T-helper 1 cell (primary cell): ENCODE measurements at places on chromosomes 1 and 21.

DNA sequence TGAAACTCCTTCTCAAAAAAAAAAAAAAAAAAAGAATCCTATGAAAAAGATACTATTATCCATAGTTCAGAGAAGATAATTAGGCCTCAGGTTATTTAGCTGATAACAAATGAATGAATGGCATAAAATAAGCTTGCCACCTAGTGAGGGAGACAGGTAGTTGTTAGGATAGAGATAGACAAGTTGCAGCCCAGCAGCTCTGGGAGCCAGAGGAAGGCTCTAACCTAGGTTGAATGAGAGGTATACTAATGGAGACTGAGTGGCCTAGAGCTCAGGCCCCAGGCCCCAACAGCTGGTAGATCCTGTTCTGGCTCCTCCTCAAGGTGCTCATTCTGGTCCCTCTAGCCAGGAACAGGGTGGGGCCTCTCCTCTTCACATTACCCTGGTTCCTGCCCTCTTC lies 20.6 kb upstream of the RSPO1 start:
- DNase-seq = no peak

GRCh38 chr1:44243782-44244495 lies 30.7 kb downstream of the DMAP1 start:
- no peak for DNase-seq

GRCh38 chr1:119475866-119476439 lies 31.1 kb upstream of the HSD3B1 start:
- DNase-seq = no peak

DNA sequence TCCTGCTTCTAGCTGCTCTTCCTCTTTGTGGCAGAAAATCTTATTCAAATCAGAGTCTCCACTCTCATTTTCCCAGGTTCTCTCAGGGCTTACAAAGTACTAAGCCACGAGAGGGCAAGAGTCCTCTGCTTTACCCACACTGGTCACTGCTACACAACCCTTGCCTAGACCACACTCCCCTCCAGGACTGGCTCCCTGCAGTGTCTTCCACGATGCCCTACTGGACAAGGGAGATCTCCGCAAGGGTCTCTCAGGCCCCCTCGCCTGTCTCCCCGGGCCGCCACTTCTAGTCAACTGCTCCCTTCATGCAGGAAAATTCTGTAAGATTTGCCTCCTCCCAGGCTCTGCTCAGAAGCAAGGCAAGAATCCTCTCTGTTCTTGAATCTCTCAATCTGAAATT lies 319.6 kb downstream of the RRAGC start:
- DNase-seq = no peak

DNA sequence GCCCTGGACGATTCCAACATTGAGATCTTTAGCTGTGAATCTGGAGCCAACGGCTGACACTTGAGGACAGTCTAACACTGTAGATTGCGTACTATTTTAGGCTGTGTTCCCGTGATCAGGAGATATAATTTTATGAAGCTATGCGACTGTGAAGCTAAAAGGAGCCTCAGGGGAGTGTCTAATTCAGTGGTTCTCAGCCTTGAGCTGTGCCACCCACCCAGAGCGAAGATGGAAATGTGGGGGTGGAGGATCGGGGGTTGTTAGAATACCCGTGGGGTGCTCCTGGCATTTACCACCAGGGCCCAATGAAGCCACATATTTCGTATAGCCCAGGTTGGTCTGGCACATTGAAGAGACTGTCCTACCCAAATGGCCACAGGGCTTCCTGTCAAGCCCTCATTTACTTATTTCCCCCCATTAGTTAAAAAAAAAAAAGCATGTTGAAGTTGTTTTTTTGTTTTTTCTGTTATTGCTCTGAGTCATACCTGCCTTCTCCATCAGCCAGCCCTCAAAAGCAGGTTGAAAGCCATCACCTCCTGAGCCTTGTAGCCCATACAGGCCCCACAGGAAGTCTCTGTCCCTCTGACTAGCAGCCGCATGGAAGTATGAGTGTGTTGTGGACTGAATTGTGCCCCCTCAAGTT lies 141.7 kb downstream of the GALNT2 start:
- DNase-seq = no peak

DNA sequence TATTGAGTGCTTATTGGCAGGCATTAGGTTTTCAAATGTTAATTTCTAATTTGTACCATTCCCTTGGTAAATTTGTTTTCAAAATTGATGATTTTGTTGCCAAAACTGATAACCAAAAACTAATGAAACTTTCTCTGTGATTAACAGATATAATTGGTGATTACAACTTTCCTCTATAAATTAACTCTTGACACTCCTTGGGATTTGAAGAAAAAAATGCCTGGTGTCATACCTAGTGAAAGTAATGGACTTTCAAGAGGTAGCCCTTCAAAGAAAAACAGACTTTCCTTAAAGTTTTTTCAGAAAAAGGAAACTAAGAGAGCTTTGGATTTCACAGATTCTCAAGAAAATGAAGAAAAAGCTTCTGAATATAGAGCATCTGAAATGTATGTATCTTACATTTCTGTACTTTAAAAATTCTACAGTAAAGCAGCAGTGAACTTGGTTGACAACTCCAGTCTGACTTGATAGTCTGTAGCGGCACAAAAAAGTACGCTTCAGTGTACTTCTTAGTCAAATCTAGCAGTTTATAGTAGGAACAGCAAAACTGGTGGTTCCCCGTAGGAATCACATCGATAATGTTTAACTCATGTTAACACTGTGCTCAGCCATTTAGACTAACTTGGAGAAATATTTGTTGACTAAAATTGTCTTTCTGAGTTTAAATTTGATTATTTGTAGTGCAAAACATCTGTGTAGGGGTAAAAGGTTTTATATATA lies 3.0 kb downstream of the USP1 start:
- no peak for DNase-seq

GRCh38 chr1:12596007-12596821 lies 21.8 kb downstream of the DHRS3 start:
- DNase-seq = no peak

DNA sequence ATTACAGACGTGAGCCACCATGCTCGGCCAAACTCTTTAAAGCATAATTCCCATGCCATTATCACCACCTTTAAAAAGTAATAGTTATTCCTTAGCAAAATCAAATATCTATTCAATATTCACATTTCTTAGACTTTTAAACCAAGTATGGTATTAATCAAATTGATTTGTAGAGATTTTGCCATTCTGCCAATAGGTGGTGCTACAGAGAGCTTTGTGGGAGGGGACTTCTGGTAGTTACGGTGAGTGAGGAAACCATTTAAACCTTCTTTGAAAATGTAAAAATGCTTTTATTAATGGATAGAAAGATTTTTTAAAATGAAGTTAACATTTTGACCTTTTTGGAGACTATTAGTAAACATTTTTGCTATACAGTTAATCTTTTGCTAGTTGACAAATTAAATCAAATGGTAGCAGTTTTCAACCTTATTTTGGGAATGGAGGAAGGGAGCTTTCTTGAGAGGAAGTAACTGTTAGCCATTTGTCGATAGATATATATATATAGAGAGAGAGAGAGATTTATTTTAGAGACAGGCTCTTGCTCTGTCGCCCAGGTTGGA lies 19.3 kb downstream of the IARS2 start:
- no peak for DNase-seq

DNA sequence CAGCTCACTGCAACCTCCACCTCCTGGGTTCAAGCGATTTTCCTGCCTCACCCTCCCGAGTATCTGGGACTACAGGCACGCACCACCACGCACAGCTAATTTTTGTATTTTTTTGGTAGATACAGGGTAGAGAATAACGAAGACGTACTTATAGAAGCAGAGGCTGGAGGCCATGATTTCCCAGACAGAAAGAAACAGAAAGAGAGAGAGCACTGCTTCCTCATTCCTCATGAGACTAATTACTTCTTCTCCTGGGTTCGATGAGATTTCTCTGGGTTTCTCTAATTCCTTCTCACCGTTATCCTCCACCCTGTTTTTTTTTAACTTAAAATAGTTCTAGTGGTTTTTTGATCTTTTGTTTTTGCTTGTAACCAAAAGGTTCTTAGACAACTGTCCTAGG lies 23.4 kb upstream of the PTP4A2 start:
- no peak for DNase-seq

DNA sequence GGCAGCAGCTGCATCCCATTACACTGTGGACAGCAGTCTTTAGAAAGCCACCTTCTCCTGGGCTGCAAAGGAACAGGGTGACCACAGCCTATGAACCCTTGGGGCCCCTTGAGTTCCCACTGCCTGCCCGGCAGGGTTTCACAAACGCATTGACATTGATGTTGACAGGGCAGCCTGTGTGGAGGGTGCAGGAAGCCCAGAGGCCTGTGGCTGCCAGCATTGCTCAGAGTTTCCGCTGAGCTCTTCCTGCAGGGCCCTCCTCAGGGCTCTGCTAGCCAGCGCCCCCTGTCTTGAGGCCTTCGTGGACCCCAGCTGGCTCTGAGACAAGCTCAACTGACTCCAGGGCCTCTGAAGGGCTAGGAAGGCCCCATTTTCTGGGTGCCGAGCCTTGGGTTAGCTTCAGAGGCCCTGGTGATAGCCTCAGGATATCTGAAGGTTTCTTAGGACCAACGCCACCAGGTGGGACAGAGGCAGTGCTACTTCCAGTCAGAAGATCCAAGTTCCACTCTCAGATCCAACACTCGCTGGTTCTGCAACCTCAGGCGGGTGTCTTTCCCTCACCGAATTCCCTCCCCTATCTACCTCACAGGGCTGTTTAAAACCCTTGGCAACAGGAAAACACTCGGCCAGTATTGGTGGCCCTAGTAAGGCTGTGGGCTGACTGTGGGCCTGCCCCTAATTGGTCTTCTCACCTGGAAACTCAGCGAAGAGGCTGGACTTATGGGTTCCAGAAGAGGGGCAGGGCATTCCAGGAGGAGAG lies 27.2 kb upstream of the EPS8L3 start:
- peak; percentile 56 for DNase-seq

- no peak for DNase-seq
Observed at GRCh38 chr1:230291731-230292620, 134.2 kb downstream of the PGBD5 start.

- DNase-seq = no peak
Observed at GRCh38 chr21:15001857-15002606, 62.8 kb downstream of the NRIP1 start.

GRCh38 chr1:208243527-208243966 lies 637 bp downstream of the PLXNA2 start:
- peak; percentile 4 for DNase-seq

DNA sequence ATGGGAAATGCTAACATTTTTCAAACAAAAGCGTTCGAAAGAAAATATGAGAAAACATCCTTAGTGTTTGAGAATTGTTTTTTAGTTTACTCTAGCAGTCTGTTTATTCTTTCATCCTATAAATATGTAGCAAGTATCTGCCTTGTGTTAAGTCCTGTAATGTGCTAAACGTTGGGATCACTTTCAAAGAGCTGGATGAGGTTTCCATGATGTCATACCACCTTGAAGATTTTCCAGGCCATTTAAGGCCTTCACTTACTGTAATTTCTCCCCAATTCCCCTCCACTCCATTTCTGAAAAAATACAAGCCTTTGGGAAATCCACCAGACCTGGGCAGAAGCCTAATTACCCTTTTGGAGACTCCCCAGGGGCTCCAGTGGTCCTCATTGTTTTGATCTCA lies 24.2 kb upstream of the CTBS start:
- DNase-seq = no peak

DNA sequence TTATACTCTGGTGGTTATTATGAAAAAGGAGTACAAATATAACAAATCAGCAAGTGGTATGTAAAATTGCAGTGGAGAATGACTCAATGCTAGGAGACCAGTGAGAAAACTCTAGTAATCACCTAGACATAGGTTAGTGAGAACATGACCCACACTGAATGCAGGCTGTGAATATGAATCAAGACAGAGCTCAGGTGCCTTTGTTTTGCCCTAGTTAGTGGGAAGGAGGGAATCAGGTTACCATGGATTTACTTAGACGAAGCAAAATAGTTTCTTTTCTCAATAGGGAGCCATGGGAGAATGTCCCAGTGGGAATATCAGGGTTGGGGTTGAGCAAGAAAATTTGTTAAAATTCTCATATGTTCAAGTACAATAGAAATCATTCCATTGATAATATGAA lies 10.6 kb upstream of the GCLM start:
- DNase-seq = no peak

DNA sequence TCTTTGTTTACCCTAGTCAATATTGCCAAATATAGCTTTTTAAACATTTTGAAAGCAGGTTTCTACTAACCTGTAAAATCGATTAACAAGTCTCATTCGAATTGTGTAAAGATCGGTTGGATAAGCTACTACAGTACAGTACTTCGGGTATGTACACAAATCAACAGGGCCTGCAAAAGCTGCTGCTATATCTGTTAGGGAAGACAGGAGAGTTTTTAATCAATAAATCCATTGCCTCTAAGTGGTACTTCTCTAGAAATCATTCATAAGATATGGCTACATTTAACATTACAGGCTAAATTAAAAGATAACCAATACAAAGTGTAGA lies 34.8 kb upstream of the PSMG1 start:
- no peak for DNase-seq

DNA sequence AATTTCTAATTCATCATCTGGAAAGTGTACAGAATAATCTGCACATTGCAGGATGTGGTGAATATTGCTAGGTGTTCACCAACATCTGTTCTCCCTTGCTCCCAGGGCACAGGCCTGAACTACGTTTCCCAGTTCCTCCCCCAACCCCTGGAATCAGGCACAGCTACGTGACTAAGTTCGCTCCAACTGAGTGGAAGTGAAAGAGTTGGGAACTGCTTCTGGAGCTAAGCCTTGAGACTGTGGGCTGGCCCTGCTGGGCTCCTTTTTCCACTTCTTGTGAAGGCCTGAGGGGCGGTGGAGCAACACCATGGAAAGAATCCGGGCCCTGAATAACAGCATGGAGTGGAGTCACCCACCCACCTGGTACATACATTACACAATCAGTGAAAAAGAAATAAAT lies 534.6 kb downstream of the SMYD3 start:
- no peak for DNase-seq

DNA sequence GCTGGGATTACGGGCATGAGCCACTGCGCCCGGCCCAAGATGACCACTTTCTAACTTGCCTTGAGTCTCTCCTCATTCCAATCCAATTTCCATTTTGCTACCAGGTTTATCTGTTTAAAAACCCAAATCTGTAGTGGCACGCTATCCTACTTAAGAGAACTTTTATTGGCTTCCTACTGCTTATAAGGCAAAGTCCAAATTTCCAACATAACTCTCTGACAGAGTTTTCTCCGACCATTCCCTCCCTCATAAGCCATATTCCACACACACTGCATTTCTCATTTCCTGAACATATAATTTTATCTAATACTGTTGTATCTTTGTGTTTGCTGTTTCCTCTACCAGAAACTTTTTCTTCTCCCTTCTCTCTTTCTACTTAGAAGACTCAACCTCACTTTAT lies 15.3 kb downstream of the SF3A3 start:
- no peak for DNase-seq

DNA sequence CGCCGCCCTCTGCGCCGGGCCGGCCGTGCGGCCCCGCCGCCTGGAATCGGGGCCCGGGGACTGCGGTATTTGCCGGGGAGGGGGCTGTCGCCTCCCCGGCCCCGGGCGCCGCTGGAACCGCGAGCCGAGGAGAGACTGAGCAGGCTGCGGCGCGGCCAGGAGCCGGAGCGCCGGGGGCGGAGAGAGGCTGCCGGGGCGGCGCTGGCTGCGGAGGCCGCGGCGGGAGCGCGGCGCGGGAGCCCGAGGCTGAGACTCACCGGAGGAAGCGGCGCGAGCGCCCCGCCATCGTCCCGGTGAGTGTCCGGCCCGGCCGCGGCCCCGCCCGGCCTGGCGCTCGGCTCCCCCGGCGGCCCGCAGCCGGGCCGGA lies 746 bp downstream of the DYRK1A start:
- DNase-seq = peak; percentile 12

- no peak for DNase-seq
Observed at GRCh38 chr1:100722221-100722620, 2.7 kb downstream of the VCAM1 start.
